ENCODE measurements at places on chromosomes 3 and 15.

- no peak for DNase-seq
Measured at GRCh38 chr3:101273156-101273555, 47.2 kb downstream of the IMPG2 start.

GRCh38 chr3:48423883-48424695 is 5.8 kb downstream of the PLXNB1 start:
- DNase-seq = no peak

- DNase-seq = peak; percentile 36
Measured at GRCh38 chr3:24242012-24242698, 252.5 kb downstream of the THRB start.

GRCh38 chr3:55357796-55358195 is 129.3 kb downstream of the WNT5A start:
- DNase-seq = no peak

DNA sequence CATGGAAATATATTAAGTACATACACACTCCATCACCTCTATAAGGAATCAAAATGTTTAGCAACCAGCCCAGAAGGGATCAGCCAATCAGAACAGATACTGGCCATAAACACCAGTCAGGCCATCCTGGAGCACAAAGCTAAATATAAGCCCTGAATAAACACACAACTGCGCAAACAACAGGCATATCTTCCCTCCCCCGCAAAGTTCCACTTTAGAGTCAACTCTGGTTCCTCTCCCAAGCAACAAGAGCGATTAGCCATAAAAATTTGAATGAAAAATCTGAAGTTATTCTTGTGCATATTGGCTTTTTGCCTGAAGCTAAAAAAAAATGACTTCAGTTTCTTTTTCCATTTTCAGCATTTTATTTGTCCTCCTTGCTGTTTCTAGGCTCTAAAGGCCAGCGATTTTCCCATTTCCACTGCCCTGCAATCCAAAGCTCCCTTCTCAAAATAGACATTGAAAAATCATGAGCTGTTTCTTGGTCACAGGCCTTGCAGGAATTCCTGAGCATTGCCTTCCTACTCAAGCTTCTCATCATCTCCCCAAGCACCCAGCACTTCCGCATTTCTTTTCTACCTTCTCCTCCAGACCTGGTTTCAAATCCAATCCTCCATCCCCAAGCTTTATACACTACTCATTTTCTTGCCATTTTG is 247.9 kb downstream of the ZMAT3 start:
- no peak for DNase-seq

- DNase-seq = no peak
Measured at GRCh38 chr15:63136742-63137141, 15.1 kb downstream of the LACTB start.

GRCh38 chr3:87507753-87508152 is 231.4 kb upstream of the POU1F1 start:
- DNase-seq = no peak

- DNase-seq = no peak
Measured at GRCh38 chr15:45637552-45638033, 2.8 kb downstream of the SQOR start.

DNA sequence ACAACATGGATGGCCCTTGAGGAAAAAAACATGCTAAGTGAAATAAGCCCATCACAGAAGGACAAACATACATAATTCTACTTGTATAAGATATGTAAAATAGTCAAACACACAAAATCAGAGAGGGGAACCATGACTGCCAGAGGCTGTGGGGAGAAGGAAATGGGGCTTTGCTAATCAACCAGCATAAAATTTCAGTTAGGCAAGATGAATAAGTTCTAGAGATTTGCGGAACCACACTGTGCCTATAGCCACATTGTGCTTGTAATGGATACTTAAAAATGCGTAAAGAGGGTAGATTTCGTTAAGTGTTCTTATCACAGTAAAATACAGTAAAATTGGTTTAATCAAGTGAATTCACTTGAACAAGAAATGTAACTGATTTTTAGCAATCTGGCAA is 33.7 kb upstream of the SPTBN5 start:
- DNase-seq = no peak

- DNase-seq = no peak
Measured at GRCh38 chr3:151563305-151563704, 102.4 kb upstream of the IGSF10 start.
